ENCODE measurements at places on chromosomes 11 and 22.

GRCh38 chr11:4514196-4514595 is 30.8 kb upstream of the OR52M1 start:
- DNase-seq, result no peak

DNA sequence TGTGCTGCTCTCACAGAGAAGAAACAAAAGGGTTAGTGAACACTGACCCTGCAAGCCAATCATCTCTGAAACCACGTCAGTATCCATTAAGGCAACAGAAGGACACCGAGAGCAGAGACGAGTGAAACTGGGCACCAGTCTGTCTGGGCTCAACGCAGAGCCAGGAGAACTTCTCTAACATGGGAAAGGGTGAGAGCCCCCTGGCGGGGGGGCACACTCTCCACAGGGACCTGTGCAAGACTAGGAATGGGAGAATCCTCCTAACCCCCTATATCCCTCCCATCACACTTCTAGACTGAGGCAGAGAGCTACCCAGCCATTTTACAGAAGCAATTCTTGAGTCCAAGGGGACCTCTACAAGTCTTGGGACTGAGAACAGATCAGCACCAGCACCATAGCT is 285.8 kb downstream of the SOX6 start:
- DNase-seq, result no peak

DNA sequence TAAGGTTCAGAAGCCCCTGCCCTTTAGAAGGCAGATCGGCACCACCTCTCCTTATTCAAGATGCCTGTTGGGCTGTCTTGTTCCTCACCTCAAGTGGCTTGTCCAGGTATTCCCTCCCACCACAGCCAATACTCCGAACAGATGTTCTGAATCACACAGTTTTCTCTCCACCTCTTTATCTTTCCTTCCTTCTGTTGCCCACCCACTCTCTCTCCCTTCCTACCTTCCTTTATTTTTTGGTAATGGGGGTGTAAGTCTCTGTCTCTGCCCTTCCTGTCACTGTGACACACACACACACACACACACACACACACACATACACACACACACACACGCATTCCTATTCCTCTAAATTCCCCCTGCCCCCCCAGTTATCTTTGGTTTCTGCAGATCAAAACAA is 8.4 kb downstream of the BEST1 start:
- DNase-seq, result no peak

DNA sequence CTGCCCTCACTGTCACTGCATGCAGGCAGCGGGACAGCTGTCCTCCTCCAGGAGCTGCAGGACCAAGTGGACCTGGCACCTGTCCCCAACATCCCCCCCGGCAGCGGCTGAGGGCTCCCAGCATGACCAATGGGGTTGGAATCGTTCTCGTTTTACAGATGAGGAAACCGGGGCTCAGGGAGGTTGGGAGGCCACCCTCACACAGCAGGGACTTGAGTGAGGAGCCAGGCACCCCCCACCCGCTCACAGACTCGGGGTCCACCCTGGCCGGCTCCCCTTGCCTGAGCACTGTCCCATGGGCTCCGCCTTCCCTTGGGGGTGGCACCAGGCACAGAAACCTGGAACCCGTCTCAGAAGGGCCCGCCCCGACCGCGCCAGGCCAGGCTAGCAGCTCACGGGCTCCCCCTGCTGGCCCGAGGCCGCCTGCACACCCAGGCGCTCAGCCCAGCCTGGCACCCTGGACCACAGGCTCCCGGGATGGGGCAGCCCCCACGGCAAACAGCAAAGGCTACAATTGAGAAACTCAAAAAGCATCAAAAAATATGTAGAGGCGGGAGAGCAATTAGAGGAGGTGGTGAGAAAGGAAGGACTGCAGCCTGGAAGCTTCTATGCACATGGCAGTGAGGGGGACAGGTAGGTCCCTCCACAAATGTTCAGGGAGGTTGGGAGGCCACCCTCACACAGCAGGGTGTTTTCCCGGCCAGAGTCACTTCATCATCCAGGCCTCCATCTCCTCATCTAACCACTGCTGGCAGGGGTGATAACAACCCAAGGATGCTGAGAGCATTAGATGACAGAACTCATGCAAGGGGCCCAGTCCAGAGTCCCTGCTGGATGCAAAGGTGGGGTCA is 12.8 kb downstream of the MACROD1 start:
- peak; percentile 90 for DNase-seq

GRCh38 chr11:76225122-76225611 is 18.9 kb upstream of the WNT11 start:
- DNase-seq, result no peak

- no peak for DNase-seq
Measured at GRCh38 chr11:111592491-111592890, 9.8 kb upstream of the SIK2 start.

DNA sequence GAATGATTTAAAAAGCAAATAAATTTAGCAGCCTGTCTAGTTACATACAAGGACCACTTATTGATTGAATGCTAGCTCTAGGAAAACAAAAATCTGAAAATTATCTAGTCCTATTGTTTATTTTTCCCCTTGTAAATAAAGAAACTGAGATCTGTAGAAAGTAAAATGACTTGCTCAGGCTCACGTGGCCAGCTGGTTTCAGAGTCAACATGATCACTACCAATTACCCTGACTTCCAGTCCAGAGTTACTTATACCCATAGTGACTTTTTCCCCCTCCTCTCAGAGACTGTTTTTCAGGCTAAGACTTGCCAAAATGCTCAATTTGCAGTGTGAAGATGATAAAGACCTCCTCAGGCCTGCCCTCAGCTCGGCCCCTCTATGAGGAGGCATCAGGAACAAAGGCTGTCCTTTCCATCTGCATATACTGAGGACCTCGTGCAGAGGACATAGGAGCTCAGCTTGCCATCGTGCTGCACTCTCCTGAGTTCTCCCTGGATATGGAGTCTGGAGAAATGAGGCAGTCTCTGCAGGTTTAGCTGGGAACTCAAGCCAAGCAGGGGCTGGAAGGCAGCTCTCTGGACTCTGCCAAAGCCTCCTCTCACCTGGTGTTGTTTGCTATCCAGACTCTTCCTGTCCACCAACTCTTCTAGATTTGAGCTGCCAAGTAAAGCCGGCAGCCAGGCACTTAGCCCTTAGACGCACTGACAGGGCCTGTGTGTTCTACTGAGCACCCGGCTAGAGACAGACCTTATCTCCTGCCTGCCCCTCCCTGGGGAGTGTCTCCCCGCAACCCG is 883.3 kb downstream of the NTM start:
- no peak for DNase-seq

- no peak for DNase-seq
Measured at GRCh38 chr11:22878604-22879003, 18.3 kb upstream of the CCDC179 start.

DNA sequence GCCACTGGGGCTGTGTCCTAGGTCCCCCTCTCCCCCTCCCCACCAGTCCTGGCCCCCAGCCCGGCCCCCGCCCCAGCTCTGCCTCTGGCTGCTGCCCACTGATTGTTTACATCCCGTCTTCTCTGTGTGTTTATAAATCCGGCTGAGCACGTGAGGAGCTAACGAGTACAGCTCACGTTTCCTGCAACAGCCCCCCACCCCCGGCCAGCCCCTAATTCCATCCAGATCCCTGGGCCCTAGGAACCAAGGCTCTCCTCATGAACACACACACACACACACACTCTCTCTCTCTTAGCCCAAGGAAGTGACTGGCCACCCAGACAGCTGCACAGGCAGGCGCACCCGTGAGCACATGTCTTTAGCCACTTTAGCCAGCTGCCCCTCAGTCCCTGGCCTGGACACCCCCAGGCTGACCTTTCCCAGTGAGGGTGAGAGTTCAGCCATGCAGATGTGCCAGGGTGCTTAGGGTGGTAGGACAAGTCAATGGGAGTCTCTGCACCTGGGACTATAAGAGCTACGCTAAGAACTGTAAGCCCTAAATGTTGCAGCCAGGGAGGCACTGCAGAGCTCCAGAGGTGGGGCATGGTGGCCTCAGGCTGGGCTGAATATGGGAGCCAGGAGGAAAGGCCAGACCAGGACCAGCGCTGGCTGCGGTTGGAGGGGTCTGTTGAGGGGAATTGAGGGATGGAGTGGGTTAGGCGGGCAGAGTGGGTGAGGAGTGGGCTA is 2.9 kb downstream of the CLCF1 start:
- DNase-seq, result no peak

DNA sequence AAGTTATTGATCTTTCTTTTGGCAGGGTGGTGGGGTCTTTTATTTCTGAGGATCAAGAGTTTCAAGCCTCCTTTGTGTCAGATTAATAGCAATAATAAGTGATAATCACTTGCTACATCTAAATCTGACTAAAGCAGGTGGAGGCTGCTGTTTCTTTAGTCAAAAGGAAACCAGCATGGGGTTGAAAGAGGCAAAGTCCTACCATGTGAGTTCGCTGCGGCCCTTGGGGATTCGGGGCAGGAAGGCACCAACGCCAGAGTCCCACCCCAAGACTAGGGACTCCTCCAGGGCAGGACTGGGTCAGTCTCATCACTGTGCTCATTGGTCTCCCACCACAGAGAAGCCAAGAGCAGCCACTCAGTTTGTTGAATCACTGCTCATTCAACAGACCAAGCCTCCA is 73.0 kb downstream of the TENM4 start:
- no peak for DNase-seq

DNA sequence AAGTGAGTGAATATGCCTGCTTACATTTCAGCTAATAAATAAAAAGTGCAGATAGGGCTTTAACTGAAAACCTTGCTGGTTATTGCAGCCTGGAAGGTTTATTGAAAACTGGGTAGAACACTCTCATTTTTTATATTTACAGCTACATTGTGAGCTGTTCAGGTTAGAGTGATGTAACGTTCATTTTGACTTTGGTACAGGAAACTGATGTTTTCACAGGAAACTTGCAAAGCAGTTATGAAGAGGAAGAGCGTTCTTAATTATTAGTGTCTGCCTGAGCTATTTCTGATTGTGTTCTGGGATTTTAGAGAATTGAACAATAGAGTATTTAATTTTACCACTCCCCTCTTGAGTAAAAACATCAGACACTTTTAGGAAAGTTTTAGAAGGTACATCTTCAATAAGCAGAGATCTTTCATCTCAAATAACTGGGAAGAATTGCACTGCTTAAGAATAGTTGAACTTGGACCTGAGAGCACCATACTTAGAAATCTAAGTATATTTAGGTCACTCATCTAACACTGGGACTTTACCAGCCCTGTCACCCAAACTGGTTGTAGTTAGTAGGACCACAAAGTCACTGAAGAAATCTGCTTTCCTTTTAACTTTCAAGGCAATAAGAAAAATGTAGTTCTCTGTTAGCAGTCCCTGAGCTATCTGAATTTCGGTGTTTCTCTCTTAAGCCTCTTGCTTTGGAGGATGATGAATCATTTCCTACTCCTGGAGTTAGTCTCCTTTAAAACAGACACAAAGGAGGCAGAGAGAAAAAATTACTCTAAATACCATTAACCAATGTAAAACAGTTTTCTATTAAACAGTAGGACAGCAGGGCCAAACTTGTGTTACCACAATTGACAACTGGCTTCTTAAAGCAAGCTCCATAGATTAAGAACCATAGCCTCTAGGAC is 128.6 kb upstream of the DDI1 start:
- DNase-seq, result no peak

- no peak for DNase-seq
Measured at GRCh38 chr11:129933891-129934290, 38.5 kb upstream of the NFRKB start.

GRCh38 chr11:35138606-35138942 is 397 bp upstream of the CD44 start:
- no peak for DNase-seq
